A172 (cell line): ENCODE measurements at places on chromosomes 11 and 22. TPM values are rescaled to one million over a fixed set of nuclear protein-coding genes. Genes with fewer than 3 reads are reported as not detected.

DNA sequence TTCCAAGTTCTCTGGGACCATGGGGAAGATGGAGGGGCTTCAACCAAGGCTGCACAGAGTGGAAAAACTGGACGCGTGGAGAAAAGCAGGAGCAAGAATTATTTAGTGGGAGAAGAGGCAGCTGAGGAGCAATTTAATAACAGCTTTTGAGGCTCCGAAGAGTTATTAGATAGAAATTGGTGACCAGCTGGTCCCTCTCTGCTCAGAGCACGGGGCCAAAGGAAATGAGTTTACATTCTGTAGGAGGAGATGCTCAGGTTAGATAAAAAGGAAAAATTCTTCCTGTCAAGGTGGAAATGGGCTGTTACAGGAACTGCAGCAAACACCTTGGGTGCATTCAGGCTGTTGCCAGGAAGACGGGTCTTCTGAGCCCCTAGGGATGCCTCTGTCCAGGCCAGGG, 47.0 kb upstream of the GALNT18 start:
- DNase-seq, result no peak

Gene BCO2
- 0.10 TPM in 1 of 2 replicates, not detected in the other for total RNA-seq

DNA sequence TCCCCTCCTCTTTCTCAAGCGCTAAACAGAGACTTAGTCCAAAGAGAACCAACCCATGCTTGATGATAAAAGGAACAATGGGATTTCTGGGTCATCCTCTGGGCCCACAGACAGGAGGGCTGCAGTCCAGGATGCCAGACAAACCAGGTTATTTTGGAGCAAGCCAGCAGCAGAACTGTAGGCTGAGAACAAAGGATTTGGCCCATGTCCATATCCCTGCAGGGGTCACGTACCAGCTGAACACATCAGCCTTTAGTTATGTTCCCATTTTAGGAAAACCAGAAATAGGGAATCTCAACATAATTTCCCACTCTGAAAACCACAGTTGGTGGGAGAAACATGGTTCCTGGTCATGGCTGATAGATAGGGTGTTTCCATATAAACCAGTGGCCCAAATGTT, 533.6 kb upstream of the CADM1 start:
- no peak for DNase-seq

Gene CDCA5
- 40.0 and 49.5 TPM in 2 replicates for total RNA-seq

Gene HEPN1
- total RNA-seq, result not detected in 2 replicates

GRCh38 chr11:47854667-47855066, 6.5 kb upstream of the NUP160 start:
- no peak for DNase-seq

Gene FUT4
- total RNA-seq, result 1.00 and 1.2 TPM in 2 replicates

Gene GAL3ST1
- total RNA-seq, result 0.38 TPM in 1 of 2 replicates, not detected in the other

Gene C11orf42
- not detected in 2 replicates for total RNA-seq

GRCh38 chr22:35322893-35323292, 23.2 kb downstream of the TOM1 start:
- no peak for DNase-seq

Gene RAG2
- total RNA-seq, result not detected in 2 replicates
